Left hindlimb (tissue), 1 donor: ENCODE measurements at places on chromosomes 3 and 15.

GRCh38 chr3:11603628-11604027, 40.1 kb downstream of the VGLL4 start:
- DNase-seq = peak; percentile 74

GRCh38 chr3:9582332-9582731, 28.7 kb upstream of the LHFPL4 start:
- DNase-seq = no peak

DNA sequence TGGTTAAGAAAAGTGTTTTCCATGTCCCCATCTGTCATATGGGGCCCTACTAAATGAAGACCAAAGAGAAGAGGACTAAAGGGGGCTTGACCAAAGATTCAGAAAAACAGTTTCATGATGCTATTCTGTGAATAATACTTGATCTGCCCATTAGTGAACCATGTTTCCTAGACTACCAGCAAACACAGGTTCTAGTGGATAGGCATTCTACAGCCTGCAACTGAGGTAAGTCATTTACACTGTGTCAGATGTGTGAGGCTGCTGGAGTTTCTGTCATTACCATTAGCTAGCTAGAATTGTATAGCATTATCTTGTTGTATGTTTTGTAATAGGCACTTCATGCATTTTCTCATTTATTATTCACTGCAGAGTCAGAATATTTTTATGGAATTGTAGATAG, 6.6 kb downstream of the GPR171 start:
- DNase-seq = no peak

GRCh38 chr3:42077785-42078184, 13.4 kb upstream of the TRAK1 start:
- no peak for DNase-seq

- DNase-seq = no peak
Observed at GRCh38 chr15:23532024-23532423, 33.5 kb upstream of the MKRN3 start.

- no peak for DNase-seq
Observed at GRCh38 chr3:171695426-171695825, 114.9 kb downstream of the PLD1 start.

DNA sequence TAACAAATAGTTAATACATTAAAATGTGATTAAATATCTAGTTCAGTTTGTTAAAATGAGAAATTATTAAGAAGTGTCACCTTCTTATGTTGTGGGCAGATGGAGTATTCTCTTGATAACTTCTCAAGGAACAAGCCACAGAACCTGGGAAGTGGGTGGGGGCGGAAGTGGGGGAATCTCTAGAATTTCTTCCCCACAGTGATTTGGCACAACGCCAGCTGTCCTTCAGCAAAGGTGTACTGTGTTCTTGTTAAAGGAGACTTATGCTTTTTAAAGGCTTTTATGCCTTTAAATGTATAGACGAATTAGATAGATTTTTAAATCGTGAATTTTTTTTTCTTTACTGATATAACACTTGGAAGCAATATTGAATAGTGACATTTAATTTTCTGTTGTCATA, 42.4 kb downstream of the SEC22A start:
- no peak for DNase-seq

- DNase-seq = no peak
Observed at GRCh38 chr3:69842789-69843188, 103.5 kb downstream of the MITF start.

DNA sequence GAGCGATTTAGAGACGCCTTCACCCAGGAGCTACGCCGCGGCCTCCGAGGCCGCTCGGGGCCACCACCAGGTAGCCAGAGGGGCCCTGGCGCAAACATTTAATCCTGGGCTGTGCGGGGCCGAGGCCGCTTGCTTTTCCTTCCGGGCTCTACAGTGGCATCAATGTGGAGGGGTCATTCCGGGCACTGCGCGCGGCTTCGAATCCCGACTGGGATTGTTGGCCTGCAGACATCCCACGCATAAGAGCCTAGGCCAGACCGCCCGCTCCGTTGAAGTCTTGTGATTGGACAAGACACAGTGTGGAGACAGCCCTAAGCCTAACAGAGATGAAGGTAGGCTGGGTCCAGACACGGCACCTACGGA, 568 bp upstream of the NCBP2 start:
- DNase-seq = no peak

GRCh38 chr3:172296248-172296974, 151.8 kb downstream of the GHSR start:
- DNase-seq = no peak

- peak; percentile 1 for DNase-seq
Observed at GRCh38 chr3:13266005-13266404, 154.1 kb downstream of the NUP210 start.

- no peak for DNase-seq
Observed at GRCh38 chr3:54917862-54918261, 10.0 kb downstream of the LRTM1 start.

DNA sequence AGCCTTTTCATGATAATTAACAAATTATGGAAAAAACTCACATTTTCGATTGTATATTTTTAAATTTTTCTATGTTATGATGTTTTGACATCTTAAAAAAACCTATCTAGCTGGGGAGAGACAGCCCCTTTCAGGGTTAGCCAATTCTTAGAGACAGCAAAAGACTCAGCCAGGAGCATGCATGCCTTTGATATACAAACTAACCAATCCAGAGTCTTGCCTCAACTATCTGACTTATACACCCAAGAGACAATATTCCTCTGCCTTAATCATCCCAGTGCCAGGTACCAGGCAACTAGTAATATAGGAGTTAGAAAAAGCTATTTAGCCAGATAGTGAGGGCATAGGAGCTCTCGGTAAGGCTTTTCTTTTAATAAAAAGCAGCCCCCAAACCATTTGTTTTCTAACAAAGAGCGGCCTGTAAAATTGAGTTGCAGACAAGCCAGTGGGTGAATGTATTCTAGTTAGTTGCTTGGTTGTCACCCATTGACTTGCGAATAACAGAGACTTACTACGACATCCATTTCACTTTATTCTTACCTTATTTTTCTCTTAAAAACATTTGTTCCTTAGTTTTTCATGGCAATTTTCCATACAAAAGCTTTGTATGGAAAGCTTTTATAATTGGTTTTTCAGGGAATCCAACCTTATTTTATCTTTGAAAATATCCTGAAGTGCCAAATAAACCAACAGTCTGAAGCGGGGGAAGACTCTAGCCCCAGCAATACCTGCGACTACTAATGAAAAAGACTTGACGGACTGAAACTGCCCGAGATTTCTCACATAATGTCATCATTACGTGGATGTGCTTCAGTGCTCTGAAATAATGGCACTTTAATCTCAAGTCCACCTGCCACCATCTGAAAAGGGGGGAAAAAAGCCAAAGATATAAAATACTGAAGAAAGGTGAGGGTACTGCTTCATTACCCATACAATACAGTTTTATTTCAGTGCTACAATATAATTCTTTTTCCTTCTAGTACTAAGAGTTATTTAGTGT, 64.6 kb upstream of the ATP2C1 start:
- DNase-seq = no peak

DNA sequence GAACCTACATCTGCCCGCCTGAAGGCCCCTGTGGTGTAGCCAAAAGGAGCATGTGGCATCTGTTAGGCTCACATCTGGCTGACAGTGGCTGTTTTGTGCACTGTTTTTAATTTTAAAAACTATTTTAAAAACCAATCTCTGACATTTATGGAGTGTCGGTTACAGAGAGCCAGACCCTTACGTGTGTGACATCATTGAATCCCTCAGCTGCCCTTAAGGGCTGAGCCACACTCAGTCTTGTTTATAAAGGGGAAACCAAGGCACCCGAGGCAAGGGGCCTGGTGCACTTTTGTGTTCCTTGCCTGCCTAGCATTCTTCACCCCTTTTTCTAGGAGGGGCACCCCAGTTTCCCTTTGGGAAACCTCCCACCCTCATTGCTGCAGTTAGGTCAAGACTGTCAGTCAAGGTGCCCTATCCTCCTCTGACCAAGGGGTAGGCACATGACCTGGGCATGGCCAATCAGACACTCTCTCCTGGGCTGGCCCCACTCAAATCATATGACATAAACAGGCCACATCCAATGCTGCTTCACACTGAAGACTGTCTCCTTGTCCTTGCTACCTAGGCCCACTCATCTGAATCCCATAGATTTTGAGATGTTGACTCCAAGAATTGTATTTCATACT, 105.3 kb downstream of the LSM3 start:
- DNase-seq = no peak

DNA sequence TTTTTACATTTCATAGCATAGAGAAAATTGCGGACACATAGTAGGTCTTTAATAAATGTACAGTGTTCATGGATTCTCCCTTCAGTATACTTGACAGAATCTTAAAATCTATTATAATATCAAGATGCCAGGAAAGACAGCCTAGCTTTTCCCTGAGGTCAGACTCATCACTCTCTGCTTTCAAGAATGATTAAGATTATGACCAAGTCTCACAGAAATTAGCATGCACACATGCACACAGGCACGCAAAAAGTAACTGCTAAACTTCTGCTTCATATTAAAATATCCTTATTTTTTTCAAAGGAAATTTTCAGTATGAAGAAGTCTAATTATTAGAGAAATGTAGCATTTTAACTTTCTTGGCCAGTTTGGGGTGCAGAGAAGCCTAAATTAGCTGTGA, 493.8 kb upstream of the NECTIN3 start:
- DNase-seq = no peak

DNA sequence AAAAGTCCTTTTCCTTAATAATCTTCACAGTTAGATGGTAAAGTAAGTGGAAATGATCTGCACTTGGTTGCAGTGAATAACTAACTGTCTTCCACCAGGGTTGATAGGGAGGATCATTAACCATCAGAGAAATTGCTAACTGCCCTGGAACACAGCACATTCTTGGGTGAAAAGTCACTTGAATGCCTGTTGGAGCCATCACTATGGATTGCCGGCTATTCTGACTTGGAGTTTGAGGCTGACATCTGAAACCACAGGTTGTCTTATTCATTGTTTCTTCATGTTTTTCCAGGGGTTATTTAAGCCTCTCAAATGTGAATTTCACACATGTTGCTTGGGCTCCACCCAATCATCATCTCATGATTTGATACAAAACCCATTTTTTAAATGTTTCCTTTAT, 901.4 kb downstream of the MCTP2 start:
- DNase-seq = no peak

- no peak for DNase-seq
Observed at GRCh38 chr3:44962621-44963393, 13.2 kb downstream of the ZDHHC3 start.

DNA sequence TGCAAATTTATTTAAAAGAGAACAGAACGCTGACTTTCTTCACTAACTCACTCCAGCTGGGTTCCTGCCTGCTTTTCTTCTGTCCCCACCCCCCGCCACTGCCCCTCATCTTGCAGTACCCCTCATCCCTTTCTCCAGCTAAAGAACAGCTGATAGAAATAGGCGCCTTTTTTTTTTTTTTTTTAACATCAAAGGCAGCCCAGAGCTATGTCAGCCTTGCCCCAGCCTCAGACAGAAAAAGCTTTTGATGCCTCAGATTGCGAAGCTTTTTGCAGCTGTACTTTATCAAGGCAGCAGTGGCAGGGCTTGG, 1.8 kb downstream of the CADPS start:
- no peak for DNase-seq

- DNase-seq = no peak
Observed at GRCh38 chr3:139655909-139656595, 21.7 kb downstream of the NMNAT3 start.

- peak; percentile 75 for DNase-seq
Observed at GRCh38 chr15:84840741-84841429, 23.7 kb downstream of the ALPK3 start.

DNA sequence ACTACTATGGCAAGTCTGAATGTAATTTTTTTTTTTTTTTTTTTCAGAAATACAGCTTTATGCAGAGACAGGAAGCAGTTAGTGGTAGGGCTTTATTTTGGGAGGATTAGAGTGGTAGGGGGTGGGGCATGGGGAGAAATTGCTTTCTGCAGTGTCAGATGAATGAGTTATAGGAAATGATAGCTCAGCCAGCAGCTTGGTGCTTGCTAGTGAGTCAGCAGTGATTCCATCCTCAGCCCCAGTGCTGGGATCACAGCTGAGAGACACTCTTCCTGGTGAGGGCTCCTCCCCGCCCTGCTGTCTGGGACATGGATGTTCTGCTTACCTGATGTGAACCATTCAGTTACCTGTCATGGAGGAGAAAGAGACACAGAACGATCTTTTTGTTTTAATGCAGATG, 39.6 kb downstream of the SEMA6D start:
- peak; percentile 43 for DNase-seq

- no peak for DNase-seq
Observed at GRCh38 chr15:84926491-84927230, 42.2 kb downstream of the SLC28A1 start.

DNA sequence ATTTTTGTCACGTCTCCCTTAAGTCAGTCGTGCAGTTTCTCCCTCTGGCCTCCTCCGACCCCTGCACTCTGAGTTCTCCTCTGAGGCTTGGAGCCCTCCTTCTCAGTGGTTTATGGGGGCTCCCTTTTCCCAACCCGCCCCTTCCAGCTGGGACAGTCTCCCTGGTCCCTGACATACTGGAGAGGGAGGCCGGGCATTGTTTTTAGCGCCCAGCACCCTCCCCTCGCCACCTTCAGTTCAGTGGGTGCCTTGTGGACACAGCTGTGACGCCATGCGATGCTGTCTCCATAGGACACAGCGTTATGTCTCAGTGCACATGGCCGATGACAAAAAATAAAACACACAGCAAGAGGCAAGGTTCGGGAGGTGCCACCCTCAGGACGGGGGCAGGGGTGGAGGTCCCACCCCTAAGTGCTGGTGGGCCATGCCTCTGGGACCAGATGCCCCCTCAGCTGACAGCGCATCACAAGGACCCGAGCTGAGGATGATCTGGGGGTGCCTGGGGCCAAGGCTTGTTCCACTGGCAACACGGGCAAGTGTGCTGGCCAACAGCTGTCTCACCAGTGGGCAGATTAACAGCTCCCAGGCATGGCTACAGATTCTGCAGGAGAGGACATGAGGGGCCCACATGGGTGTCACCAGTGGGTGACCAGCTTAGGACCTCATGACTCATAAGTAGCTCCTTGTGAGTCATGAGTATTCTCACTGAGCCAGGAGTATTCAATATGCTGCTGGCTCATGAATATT, 81.6 kb downstream of the PLXNA1 start:
- peak; percentile 8 for DNase-seq

- no peak for DNase-seq
Observed at GRCh38 chr3:144488927-144489326, 517.3 kb downstream of the DIPK2A start.

DNA sequence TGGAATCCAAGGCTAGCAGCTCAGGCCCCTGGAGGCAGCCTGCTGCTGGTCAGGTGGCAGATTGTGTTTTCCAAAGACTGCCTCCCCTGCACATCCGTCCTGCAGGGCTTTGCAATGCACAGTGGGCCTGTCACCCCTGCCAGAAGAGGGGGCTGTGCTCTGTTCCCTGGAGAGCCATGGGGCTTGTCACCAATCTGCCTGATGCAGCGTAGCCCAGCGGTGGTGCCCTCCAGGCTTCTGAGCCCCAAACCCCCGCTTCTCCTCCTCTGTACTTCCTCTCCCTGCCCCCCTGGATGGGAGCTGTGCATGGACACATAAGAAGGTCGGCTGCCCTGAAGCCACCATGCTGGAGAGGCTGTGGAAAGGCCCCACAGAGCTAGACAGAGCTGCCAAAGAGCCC, 10.0 kb upstream of the PLXNA1 start:
- no peak for DNase-seq
